CD4-positive, alpha-beta T cell treated with Interleukin-15 for 4 hours (primary cell): ENCODE measurements at places on chromosomes 1 and 21.

DNA sequence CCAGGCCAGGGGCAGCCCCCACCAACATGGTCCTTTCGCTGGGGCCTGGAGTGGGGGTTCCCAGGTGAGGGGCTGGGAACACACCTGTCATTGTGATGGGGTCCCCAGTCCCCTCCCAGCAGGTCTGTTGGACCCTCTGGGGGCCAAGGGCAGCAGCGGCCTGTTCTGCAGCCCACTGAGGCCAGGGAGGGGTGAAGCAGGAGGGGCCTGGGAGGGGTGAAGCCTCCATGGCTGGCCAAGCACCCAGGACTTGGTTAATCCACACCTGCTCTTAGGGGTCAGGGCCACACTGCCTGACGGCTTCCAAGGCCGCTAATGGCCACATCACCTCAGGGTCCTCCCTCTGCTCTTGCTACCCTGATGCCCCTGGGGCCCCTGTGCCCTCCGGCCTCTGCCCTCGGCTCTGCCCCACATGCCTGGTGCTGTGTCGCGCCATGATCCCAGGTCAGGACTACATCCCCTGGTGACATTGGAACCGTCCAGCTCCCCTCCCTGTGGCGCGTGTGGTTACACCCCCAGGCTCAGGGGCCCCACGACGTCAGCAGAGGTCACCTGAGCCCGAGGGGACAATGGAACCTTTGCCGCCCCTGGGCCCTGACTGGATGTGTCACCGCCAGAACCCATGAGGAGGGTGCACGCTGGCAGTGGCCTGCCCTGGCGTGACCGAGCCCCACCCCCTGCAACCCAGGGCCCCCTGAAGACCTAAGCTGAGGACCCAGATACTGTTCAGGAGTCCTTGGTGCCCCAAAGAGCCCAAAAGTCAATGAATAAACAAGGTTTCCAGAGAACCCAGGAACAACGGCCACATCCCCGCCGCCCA is 7.0 kb downstream of the TNFRSF18 start:
- no peak for DNase-seq

GRCh38 chr1:215132156-215132555 is 49.6 kb downstream of the KCNK2 start:
- DNase-seq = no peak

GRCh38 chr1:27577504-27578188 is 26.3 kb downstream of the AHDC1 start:
- no peak for DNase-seq

DNA sequence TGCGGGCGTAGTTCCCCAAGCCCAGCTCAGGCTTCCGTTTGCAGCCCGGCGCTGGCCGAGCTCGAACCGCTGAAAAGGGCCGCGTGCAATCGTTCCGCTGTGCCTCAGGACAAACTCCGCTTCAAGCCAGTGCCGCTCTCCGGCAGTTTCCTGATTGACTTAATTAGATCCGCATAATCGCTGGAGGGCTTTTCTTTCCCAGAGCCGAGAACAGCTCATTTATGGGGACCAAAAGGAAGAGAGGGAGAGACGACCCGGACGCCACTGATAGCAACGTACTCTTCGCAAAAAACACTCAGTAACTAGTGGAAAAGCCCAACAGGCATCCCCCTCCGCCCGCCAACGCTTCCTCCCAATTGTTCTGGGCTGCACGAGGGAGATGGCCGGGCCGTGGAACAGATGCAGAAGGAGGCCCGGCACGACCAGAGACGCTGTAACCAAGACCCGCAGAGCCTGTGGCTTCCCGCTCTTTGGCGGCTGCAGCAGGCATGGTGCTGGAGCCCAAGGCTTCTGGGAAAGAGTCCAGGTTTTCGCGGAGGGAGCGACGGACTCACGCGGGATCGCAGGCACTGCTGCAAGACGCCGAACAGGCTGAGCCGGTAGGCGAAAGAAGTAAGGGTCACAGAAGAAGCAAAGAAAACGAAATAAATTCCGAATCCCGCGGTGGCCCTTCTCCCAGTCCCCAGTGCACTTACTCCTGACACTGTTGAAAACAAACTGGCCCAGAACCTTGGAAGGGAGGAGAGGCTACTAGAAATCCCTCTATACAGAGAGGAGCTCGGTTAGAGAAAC is 3.6 kb upstream of the FOXD2 start:
- DNase-seq = no peak

- no peak for DNase-seq
Observed at GRCh38 chr1:30612536-30613065, 110.8 kb downstream of the MATN1 start.

GRCh38 chr1:12244078-12244477 is 14.2 kb downstream of the VPS13D start:
- DNase-seq = peak; percentile 7

DNA sequence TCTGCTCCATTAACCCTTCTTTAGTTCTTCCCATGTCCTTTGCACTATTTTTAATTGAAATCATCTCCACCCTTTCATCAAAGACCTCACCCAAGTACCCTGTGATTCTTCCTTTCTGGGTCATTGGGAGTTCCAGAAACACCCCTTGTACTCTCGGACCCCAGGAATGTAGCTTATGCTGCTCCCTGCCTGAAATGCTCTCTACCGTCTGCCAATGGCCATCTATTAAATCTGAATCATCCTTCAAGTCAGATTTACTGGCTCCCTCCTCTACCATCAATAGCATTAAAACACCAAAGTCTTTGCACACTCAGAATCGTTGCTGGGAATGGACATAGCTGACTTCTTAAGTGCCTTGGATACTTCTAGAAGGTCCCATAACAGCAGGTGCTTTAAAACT is 73.2 kb upstream of the GADD45A start:
- no peak for DNase-seq

DNA sequence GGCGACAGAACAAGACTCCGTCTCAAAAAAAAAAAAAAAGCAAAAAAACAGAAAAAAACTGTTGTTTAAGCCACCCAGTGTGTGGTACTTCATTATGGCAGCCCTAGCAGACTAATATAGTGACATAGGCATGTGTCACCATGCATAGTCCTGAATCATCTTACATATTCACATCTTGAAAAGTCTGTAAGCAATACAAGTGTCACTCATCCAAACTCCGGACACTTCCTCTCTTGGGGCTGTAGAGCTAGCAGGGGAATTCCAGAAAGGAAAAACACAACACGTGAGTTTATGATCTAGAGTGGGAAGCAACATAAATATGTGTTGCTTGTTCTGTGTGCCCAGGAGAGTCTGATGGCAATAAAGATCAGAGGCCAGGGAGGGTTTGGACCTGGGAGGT is 81.6 kb upstream of the KCNE2 start:
- DNase-seq = no peak

DNA sequence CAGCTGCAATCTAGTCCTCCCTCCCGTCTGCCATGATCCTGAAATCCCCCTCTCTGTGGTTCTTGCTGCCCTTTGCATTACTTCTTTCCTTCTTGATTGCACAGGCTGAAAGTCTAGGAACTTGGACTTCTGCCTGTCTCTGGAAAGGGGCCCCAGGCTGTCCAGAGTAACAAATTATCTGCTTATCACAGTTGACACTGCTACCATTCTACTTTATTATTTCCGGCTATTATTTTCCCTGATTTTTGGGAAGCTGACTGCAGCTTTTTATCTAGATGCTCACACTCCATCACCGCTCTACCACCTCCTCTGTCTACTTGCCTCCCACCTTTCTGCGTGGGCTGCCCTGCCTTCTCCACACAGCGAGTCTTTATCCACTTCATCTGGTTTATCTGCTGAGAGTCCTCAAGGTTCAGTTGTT is 202.1 kb upstream of the PLXNA2 start:
- DNase-seq = no peak

- no peak for DNase-seq
Observed at GRCh38 chr1:2322065-2322571, 69.2 kb downstream of the MORN1 start.

DNA sequence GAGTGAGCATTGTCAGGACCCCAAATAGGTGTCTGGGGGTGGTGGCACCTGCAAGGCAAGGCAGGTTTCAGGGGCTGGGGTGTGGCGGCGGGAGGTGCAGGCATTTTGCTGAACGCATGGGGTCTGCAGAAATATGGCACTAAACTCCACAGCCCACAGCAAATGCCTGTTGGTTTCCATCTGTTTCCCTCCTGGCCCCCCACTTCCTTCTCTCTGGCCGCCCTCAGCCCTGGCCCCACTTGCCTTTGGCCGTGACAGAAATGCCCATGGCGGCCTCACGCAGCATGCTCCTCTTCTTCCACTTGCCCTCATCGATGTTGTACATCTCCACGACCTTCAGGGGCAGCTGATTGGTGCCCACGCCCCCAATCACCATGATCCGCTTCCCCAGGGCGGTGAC is 13.7 kb downstream of the KLHDC8A start:
- DNase-seq = no peak

DNA sequence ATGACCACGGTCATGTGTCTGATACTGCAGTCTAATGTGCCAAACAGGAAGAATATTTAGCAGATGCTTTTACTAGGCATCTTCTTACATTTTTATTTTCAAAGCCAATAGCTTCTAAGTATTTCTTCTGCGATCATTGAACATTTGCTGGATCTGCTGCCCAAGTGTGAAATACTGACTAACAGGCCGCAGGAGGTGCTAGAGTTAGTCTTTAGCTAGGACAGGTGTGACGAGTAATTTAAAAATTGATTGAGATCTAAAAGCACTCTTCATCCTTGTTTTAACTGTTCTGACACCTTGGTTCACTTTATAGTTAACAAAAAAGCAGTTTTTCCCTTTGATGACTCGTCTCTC is 748 bp upstream of the FAM78B start:
- no peak for DNase-seq

DNA sequence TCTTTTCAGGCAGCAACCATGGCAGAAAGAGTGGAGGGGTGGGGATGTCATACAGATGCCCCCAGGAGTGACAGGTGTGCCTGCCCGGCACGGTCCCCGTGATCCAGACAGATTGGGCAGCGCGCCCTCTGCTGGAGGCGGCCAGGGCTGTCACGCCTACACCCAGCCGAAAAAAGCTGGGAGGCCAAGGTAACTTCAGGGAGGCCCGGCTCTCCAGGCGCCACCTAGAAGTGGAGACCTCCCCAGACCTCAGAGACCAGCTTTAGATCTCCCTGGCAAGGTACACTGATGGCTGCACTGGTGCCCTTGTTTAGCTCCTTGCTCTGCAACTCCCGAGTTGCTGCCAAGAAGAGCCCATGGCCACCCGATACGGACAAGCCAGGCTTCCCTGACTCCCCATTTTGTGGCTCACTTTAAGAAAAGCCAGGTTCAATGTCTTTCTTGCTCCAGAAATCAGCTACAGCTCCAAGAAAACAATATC is 6.6 kb downstream of the GOLT1A start:
- DNase-seq = peak; percentile 64

DNA sequence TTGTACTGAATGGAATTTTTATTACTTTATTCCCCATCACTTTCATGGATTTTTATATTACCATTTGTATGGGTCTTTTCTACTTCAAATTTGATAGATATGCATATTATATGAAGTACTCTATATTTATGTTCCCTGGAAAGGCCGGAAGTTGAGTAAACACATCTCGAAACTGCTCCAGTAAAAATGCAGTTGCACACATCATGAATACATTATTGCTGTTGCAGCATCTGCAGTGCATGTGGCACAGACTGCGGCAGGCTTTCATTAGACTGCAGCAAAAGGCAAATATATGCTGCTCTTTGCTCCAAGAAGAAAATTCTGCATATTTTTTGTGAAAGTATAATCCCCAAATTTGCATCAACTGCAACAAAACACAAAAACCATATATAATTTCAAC is 48.7 kb upstream of the LRRC7 start:
- no peak for DNase-seq

DNA sequence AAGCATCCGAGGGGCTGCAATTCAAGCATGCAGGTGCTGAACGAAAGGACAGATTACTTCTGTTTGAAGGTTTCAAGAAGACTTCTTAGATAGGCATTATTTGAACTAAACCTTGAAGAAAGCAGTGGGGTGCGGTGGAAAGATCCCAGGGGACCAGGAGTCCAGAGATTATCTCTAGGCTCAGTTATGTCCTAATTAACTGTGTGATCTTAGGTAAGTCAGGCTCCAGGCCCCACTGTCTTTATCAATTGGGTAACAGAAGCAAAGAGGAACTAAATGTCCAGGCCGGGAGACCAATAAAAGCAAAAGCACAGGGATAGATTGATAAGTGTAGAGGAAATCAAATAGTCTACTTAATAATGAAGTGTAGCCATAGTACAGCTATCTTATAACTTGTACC is 72.9 kb upstream of the CDC42BPA start:
- DNase-seq = no peak

DNA sequence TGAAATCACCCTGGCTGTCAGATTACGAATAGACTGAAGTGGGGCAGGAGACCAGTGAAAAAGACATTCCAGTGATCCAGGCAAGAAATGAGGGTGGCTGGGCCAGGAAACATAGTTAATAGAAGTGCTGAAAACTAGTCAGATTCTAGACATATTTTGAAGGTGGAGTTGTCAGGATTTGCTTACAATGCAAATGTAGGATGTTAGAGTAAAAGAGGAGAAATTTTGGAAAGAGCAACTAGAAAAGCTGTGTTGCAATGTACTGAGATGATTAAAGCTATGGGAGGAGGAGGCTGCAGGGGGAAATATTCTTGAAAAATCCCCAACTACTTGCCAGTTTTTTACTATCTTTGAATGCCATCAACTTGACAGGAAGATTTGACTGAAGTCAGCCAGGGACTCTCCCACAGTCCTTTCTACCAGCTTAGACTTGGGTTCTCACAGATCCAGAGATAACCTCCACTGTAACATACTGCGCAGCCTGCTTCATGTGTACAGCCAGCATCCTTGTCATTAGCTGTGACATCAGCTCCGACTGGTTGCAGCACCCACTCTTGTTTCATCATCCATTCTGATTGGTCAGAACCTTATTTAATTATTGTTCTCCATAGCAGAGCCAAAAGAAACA is 109.7 kb downstream of the TSEN15 start:
- no peak for DNase-seq

DNA sequence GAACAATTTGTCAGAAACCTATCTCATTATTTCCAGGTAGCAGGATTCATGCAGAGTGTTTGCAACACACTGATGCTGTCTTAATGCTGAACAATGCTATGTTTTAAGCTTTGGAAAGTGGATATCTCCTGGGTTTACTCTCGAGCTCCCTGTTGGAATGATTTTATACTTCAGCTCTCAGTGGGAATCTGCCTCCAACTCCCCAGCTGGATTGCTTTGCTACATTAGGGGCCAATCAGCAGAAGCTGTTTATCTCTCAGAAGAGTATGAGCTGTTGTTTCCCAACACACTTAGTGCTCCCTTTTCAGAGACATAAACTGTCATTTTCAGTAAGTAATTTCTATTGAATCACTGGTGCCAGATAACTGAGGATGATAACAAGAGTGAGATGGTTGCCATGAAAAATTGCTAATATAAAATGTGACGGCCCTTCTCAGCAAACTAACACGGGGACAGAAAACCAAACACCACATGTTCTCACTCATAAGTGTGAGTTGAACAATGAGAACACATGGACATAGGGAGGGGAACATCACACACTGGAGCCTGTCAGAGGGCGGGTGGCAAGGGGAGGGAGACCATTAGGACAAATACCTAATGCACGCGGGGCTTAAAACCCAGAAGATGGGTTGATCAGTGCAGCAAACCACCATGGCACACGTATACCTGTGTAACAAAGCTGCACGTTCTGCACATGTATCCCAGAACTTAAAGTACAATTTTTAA is 265.9 kb upstream of the RUNX1 start:
- no peak for DNase-seq

- no peak for DNase-seq
Observed at GRCh38 chr1:160043543-160043942, 11.8 kb upstream of the PIGM start.
